ENCODE measurements at places on chromosomes 7 and 10.

DNA sequence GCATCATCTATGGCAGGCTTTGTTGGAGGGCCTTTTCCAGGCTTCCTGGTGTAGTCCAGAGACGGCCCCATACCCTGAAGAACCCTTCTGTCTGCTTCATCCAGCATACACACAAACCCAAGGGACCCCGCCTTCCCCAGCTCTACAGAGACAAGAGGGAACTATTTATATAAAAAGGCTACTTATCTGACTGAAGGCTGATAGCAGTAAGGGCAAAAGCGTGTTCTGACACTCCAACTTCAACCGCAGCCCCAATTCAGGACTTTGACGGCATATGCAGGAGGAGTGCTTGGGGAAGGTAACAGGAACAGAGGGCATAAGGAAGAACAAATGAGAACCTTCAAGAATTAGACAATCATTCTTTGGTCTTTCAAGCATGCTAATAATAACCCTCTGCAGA lies 21.0 kb downstream of the GNA12 start:
- DNase-seq, result no peak

DNA sequence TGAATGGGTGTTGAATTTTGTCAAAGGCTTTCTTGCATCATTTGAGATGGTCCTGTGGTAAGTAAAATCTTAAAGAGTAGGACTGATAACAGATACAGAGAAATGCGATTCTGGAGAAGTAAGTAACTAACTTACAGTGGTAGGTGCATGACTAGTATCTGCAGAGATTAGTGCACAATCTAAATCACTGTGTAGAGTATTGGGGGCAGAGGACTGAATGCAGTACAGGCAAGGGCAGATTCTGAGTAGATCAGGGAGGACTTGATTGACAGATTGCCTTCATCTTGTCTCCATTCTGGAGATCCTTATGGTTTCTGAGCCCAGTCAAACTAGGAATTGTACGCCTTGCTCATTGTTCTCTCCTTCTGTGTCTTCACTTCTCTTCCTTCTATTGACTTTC lies 736.0 kb downstream of the AUTS2 start:
- DNase-seq, result no peak

GRCh38 chr10:58467931-58468635 lies 44.6 kb upstream of the BICC1 start:
- DNase-seq, result no peak

GRCh38 chr10:131081786-131082185 lies 229.7 kb downstream of the TCERG1L start:
- no peak for DNase-seq

- DNase-seq, result no peak
Measured at GRCh38 chr10:127318396-127318795, 122.0 kb upstream of the INSYN2A start.

GRCh38 chr10:112027731-112028280 lies 155.8 kb downstream of the GPAM start:
- DNase-seq, result no peak
